DMS153 (cell line): ENCODE measurements at places on chromosomes 6 and 20.

- no peak for DNase-seq
Observed at GRCh38 chr6:163620670-163621330, 206.3 kb downstream of the QKI start.

DNA sequence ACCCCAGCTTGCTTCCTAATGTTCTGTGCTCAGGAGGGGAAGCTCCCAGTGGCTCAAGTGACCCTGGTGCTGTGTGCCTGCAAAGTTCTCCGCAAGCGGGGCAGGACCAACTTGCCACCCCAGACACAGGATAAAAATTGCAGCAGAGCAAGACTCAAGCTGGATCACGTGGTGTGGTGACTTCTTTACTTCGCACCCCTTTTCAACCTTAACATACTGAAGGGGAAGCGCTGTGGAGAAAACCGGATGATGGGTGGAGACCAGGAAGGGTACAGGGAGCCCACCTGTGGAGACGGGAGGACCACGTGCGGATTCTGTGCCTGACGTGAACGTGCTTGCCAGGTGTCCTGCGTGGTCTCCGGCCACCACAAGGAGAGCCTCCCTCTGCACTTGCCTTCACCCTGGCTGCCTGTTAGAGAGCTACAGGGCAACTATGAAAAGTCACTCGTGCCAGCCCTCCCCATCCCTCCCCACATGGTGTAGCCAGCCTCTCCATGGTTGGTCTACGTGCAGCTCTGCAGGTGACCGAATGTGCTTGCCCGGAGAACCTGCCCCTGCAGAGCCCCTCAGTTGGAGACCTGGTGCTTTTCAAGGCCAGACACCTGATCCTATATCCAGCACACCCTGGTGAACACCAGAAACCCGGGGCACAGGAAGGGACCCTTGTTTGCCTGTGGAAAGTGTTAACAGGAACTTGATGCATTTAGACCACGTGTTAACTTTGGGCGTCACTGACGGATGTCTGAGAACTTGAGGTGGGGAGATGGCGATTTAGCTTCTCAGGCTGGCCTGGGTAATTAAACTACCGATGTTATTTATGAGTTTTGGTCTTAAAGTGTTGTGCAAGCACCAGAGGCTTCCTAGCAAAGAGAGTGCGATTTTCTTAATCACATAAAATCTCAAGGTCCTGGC, 23.9 kb upstream of the DACT2 start:
- DNase-seq = no peak

- no peak for DNase-seq
Observed at GRCh38 chr6:43254138-43254817, 11.0 kb downstream of the TTBK1 start.

GRCh38 chr6:163386329-163386908, 28.1 kb upstream of the QKI start:
- no peak for DNase-seq

GRCh38 chr20:62707921-62708521, 615 bp upstream of the NTSR1 start:
- no peak for DNase-seq

- DNase-seq = no peak
Observed at GRCh38 chr20:6007094-6007528, 46.7 kb downstream of the LRRN4 start.

- DNase-seq = peak; percentile 44
Observed at GRCh38 chr20:59782986-59783640, 150.3 kb downstream of the SYCP2 start.

- peak; percentile 56 for DNase-seq
Observed at GRCh38 chr20:20079102-20079784, 26.9 kb downstream of the CFAP61 start.

GRCh38 chr6:56949925-56950495, 4.9 kb upstream of the BEND6 start:
- no peak for DNase-seq

- DNase-seq = no peak
Observed at GRCh38 chr20:59972037-59972801, 14.0 kb downstream of the CDH26 start.
